Hematopoietic multipotent progenitor cell treated with erythropoietin and hydrocortisone succinate and interleukin-3 and kit ligand, for 8 days (in vitro differentiated cells): ENCODE measurements at places on chromosomes 16 and 17.

GRCh38 chr17:59846394-59847165 is 46.2 kb downstream of the TUBD1 start:
- DNase-seq = no peak

DNA sequence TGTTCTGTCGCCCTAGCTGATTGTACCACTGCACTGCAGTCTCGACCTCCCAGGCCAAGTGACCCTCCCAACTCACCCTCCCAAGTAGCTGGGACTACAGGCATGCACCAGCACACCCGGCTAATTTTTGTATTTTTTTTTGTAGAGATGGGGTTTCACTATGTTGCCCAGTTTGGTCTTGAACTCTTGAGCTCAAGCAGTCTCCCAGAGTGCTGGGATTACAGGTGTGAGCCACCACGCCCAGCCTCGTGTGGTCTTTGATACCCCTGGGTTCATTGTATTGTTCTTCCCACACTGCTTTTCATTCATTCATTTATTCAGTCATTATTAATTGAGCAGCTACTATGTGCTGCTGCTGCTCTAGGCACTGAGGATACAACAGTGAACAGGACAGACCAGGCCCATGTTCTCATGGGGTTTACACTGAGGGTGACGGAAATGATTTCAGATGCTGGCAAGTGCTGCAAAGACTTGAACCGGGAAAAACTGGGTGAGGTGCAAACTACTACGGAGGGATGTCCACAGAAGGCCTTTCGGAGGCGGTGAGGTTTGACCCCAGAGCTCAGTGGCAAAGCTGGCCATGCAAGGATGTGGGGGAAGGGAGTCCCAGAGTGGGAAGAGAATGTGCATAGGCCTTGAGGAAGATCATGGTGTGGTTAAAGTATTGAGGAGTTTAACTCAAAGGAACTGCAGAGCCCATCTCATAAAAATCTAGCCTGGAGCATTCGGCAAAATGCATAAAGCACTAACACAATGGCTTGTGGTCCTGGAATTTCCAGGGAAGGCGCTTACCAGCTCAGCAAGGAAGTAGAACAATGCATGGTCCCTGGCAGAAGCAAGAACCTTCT is 10.9 kb downstream of the ABCC1 start:
- no peak for DNase-seq

DNA sequence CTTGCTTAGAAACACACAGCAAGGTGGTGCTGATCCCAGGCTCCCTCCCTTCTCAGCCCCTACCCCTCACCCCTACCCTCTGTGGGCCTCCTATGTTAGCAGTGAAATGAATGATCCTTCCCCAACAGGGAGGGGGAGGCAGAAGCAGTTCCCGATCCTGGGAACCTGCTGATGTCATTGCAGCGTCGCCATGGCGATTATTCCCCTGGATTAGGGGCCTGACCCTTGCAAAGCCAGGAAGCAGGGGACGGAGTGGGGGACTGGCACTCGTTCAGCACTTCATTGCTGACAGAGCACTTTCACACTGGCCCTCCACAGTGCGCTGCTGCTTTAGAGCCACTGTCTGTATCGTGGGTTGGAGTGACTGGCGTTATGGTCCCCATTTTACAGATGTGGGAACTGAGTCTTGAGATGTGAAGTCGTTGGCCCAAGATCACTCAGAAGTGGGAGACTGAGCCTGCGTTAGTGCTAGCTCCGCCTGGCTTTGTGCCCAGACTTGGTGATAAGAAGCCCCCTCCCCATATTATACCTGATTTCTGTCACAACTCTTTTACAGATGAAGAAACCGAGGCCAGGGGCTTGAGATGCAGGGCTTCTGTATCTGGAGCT is 26.6 kb downstream of the LASP1 start:
- no peak for DNase-seq

- no peak for DNase-seq
Measured at GRCh38 chr16:51172368-51172767, 21.3 kb upstream of the SALL1 start.

- DNase-seq = no peak
Measured at GRCh38 chr17:29597361-29598172, 4.6 kb downstream of the ANKRD13B start.

DNA sequence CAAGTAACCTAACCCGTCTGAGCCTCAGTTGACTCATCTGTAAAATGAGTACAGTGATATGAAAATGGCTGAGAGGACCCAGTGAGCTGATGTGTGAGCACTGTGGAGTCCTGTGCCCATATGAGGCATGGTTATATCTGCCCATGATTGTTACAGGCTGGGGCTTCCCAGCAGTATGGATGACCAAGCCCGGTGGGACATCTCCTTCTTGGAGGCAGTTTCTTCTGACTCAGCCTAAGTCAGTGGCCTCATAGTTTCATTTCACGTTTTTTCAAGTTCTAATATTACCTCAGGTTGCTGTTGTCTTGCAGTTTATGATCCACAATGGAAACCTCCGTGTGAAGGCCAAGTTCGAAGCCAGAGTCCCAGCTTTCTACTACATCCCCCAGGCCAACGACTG is 4.8 kb downstream of the ADAP2 start:
- DNase-seq = no peak

DNA sequence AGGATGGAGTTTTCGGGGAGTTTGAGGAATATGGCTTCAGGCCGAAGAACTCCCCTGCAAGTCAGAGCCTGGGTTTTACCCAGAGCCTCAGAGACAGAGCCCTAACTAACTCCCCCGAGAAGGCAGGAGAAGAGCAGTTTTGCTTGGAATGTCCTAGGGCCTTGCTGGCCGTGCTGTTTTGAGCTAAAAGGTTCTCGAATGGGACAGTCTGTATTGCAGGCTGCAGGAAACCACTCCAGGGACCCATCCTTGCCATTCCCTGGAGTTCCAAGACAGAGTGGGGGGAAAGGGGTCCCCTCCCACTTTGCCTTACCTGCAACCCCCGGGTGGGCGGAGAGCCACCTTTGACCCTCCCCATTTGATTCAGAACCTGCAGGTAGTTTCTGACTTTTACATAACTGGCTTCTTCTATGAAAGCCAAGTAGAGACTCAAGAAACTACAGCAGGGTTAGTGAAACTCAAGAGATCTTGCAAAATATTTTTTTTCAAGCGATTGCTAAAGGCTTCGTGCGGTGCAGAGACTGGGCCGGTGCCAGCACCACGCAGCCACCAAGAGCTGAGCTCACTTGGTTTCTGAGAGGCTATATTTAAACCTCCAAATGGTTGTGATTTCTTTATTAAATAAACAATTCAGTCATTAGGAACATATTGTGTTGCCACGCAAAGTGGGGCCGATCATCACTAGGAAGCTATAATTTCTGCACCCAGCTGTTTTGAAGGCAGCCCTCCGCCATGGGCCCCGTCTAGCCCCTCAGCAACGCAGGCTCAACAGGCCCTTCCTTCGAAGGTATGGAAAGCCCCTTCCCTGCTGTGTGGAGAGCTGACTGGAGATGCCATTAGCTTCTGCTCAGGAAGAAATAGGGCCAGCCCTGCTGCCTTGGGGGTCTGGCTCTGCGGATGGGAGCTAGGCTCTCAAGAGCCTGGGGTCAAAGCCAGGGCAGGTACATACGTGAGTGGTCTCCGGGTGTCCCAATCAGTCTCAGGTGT is 223.0 kb downstream of the NTN1 start:
- DNase-seq = no peak

DNA sequence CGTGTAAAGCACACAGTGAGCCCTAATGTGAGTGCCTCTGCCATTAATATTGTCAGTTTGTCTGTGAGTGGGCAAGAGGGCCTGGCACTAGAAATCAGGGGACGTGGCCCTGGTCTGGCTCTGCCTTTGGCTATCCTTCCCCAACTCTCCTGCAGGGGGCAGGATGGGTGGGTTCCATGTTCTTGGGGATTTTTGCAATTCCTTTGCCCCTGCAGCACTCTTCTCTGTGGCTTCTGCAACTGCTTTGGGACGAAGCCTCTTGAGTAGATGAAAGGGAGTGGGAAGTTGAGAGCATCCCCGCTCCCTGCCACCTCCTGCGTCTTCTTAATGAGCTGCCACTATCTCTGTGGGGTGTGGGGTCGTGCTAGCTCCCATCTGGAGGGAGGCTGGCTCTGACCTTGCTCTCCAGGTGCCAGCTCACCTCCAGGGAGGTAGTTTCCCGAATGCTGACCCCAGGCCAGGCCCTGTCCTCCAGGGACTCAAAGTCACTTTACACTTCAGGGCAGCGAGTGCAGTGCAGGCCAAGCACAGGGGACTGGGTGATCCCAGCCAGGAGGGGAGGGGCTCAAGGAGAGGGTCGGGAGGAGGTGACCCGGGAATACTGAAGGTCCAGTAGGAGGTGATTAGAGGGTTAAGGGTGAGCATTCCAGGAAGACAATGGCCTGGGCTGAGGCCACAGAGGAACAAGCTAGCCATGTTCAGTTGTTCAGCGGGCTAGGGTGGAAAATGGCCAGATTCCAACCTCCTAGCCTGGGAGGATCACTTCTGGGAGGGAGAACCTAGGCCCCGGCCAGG is 121.0 kb upstream of the NLRP1 start:
- DNase-seq = no peak

DNA sequence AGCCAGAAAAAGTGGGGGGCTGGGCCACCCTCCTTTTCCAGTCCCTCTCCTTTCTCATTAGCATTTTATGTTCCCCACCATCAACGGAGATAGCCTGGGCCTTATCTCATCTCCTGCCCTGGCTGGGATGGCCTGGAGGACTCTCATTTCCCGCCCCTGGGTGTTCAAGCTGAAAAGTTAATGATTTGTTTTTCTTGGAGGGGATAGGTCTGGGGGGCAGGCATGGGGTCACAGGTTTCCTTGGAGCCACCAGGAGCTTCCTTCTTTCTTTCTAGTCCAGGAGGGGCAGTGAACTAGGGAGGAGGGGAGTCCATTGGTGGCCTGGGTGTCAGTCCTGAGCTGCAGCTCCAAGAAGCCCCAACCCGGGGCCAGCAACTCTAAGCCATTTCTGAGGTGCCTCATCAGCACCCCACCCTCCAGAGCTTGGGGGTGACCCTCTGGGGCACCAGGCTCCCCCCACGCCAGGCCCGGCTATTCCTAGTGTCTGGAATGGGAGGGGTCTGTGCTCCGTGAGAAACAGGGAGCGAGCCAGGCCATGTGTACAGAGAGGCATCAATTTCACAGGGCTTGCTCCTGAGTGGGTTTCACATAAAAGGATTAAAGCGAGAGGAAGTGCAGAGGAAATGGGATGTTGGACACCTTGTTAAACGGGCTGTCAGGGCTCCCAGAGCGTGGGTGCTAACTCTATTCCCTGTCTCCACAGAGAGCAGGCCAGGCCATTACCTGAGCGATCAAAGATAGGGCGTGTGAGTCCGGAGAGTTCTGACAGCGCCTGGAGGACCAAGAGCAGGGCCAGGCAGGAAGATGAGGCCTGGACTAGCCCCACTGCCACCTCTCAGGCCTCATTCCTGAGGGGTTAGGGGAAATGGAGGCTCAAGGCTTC is 90.6 kb upstream of the LHX1 start:
- no peak for DNase-seq

DNA sequence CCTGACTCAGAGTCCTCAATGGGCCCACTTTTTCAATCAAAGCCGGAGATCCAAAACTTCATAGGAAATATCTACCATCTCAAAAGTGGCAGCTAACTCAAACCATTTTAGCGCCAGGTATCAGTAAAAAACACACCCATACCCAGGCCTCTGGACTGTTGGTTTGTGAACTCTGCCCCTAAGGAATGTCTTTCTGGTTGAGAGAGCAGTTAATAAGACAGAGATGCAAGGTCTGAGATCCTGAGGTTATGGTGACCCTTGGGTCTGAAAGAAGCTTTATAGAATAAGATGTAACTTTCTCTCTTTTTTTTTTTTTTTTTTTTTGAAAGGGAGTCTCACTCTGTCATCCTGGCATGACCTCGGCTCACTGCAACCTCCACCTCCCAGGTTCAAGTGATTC is 350.5 kb downstream of the SOX9 start:
- no peak for DNase-seq

DNA sequence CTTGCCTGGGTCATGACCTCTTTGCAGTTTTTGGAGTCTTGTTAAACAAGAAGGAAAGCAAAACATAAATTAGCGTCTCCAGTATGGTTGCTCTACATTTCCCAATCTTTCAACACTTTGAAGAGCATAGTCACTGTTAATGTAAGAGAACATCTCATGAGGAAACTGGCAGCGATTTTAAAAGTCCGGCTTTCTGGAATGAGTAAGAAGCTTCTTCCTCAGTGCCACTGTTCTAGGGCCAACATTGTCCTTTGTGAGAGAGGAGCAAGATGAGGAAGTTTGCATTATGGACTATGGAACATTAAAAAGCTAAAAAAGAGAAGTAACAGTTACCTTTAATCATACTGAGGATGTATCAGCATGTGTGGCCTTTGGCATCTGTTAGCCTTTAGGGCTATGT is 73.1 kb downstream of the WNT3 start:
- no peak for DNase-seq

DNA sequence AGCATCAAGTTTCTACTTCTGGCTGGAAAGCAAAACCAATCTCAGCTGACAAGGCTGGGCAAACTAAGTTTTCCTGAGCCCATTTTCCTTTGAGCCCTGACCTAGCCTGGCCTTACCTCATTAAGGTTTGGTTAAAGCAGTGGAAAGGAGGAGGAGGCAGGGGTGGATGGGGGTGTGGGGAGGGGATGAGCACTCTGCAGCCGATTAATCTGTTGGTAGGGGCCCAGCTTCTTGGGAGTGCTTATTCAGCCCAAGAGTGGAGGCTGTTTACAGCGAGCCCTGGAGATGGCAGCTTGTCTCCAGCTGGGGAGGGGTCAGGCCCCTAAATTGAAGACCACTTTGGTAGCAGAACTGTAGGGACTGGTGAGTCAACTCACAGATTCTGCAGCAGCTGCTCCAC is 12.0 kb downstream of the SMCR8 start:
- no peak for DNase-seq

DNA sequence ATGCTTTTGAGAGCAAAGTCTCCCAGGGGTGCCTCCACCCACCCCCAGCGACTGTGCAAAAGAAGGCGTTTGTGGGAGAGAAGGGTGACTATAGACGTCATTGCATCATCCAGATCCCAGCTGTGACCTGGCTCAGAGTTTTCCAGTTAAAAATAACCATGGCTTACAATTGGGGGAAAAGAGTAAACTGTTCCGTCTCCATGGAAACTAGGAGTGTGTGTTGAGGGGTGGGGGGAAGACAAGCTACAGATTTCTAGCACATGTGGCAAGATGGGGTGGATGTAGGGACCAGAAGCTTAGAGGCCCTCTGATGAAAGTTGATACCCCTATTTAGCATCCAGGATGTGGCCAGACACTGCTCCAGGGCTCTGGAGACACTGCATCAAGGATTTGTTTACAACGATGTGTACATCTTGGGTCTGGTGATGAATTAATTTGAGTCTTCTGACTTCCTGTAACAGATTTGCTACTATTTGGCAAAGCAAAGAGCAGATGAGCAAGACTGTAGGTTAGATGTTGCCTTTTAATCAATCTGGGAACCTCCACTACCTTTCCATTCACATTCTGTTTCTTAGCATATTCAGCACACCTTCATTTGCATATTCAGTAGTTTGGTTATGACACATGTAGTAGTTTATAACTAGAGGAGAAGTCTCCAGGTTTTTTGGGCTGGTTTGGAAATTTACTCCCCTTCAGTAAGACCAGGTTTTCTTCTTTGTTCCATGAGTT is 6.2 kb upstream of the DUSP14 start:
- no peak for DNase-seq

DNA sequence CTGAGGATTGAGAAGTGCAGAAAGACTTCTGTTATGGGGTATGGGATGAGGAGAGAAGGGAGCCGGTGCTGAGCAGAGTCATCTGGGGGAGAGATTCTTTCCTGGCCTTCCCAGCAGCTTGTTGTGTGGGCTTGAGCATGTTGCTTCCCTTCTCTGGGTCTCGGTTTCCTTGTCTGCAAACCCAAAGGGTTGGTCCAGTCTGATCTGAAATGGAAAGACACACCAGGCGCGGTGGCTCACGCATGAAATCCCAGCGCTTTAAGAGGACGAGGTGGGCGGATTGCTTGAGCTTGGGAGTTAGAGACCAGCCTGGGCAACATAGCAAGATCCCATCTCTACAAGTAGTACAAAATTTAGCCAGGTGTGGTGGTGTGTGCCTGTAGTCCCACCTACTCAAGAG is 6.0 kb downstream of the SOCS3 start:
- no peak for DNase-seq
